ENCODE measurements at places on chromosomes 16 and 17. TPM values are rescaled to one million over a fixed set of nuclear protein-coding genes. Genes with fewer than 3 reads are reported as not detected.

Gene RCVRN
- total RNA-seq = 0.21 TPM

DNA sequence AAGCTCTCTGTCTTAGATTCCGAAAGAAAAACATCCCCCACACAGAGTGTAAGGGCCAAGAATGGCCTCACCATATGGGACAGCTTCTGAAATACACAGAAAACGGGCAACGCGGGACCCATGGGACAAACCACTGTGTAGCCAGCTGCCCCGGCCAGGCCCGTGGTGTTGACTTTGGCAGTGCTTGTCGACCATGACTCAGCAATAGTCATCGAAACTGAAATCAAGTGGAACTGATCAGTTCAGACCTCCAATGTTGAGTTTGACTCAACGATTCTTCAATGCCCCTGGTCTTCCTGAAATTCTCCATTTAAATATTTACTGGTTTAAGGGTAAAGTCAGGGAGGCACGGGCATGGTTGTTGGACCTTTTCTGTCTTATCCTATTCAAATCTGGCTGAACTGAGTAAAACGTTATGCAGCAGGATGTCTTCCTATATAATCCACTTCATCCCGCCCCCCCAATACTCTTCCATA is 27.5 kb downstream of the ZFHX3 start:
- DNase-seq = peak; percentile 95

Gene ZSCAN32
- total RNA-seq = 8.1 TPM

Gene RPL23
- 1,506 TPM for total RNA-seq

- no peak for DNase-seq
Measured at GRCh38 chr16:66562409-66562808, 3.8 kb upstream of the CMTM1 start.

GRCh38 chr17:30101686-30102390 is 14.8 kb upstream of the NSRP1 start:
- no peak for DNase-seq

Gene EVI2A
- not detected for total RNA-seq

Data from kidney epithelial cell (primary cell).